ENCODE measurements at places on chromosomes 3 and 15.

- no peak for DNase-seq
Observed at GRCh38 chr3:64773137-64773536, 85.3 kb upstream of the ADAMTS9 start.

DNA sequence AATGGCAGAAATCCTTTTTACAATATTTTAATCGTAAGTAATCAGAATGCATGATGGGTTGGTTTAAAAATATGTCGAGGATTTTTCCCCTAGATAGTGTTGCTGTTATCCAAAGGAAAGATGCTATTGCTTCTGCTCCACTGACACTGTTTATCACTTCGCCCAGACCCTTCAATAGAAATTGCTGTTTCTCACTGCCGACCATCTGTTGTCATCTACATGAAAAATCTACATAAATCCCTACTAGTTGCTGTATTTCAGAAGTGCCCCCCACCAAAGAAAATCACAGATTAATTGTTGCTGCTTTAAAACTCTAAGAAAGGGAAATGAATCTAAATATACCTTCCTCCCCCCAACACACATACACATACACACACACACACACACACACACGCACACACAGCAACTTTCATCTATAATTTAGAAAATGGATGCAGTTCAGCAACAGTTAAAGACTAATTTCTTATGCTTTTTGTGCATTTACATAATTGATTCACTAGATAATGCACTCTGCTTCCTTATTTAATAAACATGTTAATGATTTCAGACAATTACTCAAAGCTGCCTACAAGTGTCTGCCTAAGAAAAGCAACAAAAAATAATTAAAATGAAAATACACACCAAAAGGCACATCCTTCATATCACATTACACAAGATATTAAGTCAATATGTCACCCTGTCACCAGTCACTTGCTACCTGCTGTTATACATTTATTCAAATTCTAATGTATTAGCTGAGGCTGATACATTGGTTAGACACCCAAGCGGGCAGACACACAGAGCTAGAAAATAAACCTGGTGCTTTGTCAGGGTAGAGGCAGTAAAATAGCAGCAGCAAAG is 82.8 kb downstream of the RORA start:
- no peak for DNase-seq

DNA sequence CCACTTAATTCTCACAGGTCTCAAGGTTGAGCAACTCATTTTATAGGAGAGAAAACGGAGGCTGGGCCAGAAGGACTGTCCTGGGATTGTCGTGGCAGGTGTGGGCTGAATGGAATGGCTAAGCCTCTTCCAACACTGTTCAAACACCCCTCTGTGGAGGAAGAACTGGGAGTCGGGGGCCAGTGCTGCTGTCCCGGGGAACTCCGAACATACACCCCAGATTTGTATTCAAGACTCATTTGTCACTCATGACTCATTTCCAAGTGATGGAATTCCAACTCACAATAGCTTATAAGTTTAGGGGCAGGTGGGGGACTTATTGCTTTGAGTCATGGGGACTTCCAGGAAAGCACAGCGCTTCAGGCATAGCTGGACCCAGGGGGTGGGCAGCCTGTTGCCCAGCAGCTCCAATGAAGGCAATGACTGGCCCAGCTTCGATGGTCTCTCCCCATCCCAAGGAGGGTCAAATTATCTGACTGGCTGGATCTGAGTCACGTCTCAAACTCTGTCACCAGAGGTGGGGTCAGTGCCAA is 72.5 kb downstream of the TM2D3 start:
- no peak for DNase-seq

- DNase-seq: no peak
Observed at GRCh38 chr3:196127308-196128040, 45.6 kb upstream of the TFRC start.

- no peak for DNase-seq
Observed at GRCh38 chr3:109339714-109340648, 2.6 kb upstream of the DPPA4 start.

DNA sequence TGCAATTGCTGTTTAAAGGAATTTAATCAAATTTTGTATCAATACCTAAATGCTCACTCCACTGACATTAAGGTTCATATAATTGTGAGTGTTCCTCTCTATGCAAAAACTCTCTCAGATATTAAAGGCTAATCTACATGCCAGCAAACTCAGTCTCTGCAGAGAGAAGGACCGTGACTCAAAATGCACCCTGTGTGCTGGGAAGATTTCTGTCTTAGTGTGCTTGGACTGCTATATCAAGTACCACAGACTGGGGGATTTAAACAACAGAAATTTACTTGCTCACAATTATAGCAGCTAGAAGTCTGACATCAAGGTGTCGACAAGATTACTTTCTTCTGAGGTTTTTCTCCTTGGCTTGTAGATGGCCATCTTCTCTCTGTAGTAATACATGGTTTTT is 18.6 kb upstream of the PFN2 start:
- DNase-seq: no peak

GRCh38 chr3:142886940-142887339 is 1.9 kb downstream of the PCOLCE2 start:
- DNase-seq: no peak

DNA sequence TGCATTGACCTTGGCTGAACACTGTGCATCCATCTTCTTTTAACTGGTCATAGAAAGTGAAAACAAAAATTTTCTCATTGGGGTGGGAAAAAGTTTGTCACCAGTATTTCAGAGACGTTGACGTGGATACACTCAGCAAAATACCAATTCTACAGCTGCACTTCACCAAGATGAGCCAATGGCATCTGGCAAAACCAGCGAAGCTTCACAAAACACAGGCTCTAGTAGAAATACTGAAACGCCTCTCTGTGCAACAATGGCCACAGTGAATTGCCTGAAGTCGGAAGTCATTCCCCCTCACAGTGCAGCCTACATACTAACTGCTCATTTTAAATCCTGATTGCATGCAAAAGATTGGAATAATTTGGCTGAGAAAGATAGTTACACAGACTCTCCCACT is 17.0 kb downstream of the PCYT1A start:
- no peak for DNase-seq

DNA sequence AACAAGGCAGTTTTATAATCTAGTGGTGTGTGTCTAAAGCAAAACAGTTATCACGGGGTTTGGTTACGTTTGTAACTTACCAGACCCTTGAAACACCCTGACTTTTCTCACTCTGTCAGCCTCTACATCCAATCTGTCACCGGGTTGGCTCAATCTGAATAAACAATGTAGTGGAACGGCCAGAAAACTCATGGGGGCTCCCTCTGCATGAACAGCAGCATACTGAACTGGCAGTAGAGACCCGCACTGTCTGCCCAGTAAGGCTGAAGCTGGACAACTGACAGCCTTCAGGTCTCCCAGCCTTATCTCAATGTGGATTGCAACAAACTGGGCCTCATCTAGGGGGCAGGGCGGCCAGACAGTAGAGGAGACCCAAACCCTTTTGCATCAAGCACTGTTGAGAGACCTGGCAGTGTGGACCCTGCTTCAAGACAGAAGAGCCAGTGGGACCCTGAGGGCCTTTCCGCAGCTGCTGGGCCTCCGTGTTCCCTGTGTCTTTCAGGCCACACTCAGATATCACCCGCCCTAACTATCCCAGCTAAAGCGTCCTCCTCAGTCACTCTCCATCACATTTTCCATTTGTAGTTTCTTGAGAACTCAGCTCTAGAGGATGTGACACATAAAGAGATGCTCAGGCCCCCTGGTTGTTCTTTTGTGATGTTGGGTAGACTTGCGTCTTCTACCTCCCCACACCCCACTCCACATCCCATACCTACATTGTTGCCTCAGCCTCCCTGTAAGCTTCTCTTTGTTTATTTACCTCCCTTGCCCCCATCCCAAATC is 181.2 kb upstream of the NR2E3 start:
- DNase-seq: no peak

DNA sequence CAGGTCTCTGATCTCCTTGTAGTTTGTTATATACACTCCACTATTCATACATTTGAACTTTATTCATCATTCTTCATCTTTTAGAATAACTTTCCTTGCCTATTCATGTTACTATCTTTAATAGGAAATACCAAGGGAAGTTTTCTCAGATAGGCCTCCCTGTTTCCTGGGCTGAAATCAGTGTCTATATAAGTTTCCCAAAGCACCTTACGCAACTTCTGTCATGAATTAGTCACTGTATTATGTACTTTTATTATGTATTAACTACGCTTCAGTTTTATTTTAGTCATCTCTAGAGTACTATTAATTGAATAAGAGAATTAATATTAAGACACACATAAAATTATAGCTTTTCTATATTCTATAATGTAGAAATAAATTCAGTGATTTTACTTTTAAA is 1481.5 kb downstream of the OTOL1 start:
- no peak for DNase-seq

- no peak for DNase-seq
Observed at GRCh38 chr15:90291679-90292356, 26.3 kb downstream of the NGRN start.

DNA sequence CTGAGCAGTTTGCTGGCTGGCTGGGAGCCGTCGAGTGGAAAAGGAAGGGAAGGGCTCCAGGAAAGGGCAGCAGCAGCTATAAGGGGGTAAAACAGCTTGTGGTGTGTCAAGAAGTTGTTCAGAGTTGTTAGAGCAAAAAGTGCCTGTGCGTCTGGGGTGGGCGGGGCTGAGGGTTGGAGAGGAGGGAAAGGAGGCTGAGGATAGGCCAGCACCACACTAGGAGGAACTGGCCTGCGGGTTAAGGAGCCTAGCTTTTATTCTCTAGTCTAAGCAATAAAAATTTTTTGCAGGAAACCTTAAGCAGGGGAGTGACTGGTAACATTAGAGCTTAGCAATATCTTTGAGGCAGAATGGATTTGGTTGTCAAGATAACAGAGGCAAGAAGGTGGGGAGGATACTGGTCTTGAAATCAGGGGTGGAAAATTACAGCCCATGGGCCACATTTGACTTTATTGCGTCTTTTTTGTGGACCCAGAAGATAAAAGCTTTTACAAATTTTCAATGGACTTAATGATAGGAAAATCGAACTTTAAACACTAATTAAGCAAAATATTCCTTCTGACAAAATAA is 134.5 kb upstream of the AADACL2 start:
- DNase-seq: no peak

DNA sequence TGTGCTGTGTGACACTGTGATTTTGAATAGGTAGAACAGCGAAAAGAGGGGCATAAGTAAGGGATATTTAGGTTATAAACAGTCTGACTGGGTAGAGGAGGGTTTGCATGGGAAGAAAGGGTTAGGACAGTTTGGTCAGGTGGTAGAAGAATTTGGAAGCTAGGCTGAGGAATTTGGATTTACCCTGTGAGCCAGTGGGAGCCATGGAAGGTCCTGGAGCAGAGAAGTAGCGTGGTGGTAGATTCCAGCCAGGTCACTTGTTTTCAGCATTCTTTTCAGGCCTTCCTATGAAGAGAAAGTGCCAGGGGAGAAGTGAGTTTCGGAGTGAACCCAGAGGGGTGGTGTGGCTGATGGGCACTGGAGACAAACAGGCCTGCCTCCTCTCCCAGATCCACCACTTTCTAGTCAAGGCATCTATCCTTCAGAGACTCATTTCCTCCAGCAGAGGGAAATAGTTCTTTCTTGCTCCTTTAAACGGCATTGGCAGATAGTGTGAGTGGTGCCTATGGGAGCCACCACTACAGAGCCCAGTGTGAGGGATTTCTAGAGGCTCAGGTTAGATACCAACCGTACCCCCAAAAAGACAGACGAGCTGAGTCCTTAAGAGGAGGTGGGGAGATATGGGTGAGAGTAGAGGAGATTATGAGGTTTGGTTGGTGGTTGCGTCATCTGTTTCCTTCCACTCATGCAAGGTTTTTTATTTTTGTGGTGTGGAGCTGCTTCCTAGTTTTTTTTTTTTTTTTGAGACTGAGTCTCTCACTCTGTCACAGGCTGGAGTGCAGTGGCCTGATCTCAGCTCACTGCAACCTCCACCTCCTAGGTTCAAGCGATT is 21.2 kb downstream of the PXK start:
- no peak for DNase-seq

- DNase-seq: no peak
Observed at GRCh38 chr15:98694161-98694560, 45.8 kb downstream of the IGF1R start.

- DNase-seq: no peak
Observed at GRCh38 chr3:176274161-176274560, 923.1 kb downstream of the TBL1XR1 start.

GRCh38 chr3:129651435-129652202 is 45.1 kb upstream of the PLXND1 start:
- DNase-seq: no peak

DNA sequence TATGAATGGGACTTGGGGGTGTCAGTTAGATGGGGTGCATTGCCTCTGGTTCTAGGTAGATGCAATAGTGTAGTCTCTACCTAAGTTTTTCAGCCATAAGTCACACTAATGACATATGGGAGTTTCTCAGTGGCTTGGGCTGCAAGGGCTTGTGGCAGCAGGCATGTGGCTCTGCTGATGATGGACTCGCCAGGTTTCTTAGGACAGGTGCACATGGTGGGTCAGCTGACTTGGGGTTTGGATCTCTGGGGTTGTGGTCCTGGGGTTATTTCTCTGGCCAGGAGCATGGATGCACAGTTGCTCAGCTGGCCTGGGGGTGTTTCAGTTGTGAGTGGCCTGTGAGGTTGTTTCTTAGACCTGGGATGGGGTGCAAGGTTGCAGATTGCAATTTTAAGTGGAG is 120.0 kb upstream of the DCBLD2 start:
- DNase-seq: no peak

GRCh38 chr15:25706176-25706955 is 156.8 kb downstream of the ATP10A start:
- no peak for DNase-seq

DNA sequence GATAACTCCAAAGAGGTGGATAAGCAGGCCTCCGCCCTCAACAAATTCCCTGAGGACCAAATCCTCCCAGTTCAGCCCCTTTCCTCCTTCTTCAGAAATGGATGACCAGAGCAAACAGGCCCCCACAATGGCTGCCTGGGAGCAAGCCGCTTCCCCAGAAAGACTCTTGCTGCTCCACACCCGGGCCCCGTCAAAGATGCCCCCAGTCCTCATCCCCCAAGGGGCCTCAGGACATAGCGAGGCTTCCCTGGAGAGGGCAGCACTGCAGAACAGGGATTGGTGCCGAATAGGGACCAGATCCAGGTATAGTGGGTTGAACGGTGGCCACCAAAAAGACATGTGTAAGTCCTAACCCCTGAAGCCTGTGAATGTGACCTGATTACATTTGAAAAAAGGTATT is 502.3 kb downstream of the SHQ1 start:
- DNase-seq: no peak

GRCh38 chr3:118636841-118637240 is 397.8 kb downstream of the IGSF11 start:
- no peak for DNase-seq
